ENCODE measurements at places on chromosomes 11 and 22.

DNA sequence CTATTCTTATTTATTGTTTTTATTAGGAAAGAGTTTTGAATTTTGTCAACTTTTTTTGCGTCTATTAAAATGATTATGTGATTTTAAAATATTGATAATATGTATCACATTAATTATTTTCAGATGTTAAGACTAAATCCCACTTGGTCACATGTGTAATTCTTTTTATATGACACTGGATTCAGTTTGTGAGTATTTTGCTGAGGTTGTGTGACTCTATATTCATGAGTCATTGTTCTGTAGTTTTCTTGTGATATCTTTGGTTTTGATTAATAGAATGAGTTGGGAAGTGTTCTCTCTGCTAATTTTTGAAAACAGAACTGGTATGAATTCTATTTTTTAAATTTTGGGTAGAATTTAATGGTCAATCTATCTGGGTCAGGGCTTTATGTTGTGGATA lies 317.9 kb downstream of the ETS1 start:
- no peak for DNase-seq

GRCh38 chr11:126601136-126601535 lies 245.7 kb downstream of the ST3GAL4 start:
- no peak for DNase-seq

- no peak for DNase-seq
These were observed 30.5 kb upstream of the FNBP4 start for GRCh38 chr11:47797633-47798032.

DNA sequence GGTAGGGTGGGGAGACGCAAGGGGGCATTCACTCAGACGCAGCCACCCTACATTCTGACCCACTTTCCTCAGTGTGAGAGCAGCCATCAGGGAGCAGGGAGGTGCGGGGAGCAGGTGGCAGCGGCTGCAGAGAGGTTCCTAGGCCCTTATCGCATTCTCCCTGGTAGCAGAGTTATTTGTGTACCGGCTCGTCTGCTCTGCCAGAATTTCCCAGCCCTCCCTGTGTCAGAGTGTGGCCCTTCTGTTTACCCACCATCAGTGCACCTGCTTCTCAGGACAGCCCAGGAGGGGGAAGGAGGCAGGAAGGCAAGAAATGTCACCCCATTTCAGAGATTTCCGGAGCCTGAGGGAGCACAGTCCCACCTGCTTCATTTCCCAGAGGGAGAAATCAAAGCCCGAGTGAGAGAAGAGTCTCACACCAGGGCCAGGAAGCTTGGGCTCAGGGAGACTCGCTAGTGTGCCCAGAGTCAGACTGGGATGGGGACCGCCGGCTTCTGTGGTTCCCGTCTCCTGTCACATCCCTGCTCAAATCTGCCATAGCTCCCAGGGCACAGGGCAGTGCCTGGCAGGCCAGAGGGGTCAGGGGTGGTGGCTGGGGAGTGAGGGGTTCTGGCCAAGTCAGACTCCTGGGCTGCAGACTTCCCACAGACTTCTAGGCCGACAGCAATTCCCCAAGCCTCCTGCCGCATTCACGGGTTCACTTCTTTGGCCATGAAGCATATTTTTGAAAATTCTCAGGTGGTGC lies 49.7 kb downstream of the ARRB1 start:
- no peak for DNase-seq

DNA sequence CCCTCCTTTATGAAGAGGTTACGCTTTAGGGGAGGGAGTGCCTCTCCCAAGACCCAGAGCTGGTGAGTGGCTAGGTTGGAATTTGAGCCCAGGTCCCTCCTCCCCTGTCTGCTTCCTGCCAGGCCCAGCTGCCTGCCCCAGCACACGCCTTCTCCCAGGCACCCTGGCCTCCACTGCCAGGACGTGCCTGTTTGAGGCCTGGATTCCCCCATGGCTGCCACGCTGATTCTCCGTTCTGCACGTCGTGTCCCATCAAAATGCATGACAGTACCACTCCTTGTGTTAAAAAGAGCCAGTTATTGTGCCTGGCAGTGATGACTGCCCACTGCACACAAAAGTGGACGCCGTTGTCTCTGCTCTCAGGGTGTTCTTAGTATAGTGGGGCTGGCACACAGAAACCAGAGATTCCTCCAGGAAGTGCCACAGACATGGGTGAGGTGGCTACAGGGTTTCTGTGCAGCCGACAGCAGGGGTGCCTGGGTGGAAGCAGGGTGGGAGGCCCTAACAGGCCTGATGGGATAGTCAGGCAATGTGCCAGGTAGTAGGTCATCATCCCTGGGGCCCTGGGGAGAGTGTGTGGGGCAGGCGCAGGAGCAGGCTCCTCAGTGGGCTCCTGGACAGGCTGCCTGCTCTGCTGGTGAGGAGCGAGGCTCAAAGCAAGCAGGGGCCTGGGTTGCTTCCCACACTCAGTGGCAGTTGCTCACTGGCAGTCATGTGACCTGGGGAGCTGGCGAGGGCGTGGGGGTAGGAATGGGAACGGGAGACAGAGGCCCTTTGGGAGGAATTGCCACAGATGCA lies 24.2 kb downstream of the MED15 start:
- no peak for DNase-seq

All from CD4-positive, alpha-beta T cell treated with Interleukin-1 beta for 1 hour (primary cell).